ENCODE measurements at places on chromosomes 7 and 10.

- DNase-seq = no peak
These were observed 919 bp downstream of the SLC29A4 start for GRCh38 chr7:5283421-5284303.

GRCh38 chr10:26269754-26270153 lies 53.2 kb downstream of the GAD2 start:
- no peak for DNase-seq

DNA sequence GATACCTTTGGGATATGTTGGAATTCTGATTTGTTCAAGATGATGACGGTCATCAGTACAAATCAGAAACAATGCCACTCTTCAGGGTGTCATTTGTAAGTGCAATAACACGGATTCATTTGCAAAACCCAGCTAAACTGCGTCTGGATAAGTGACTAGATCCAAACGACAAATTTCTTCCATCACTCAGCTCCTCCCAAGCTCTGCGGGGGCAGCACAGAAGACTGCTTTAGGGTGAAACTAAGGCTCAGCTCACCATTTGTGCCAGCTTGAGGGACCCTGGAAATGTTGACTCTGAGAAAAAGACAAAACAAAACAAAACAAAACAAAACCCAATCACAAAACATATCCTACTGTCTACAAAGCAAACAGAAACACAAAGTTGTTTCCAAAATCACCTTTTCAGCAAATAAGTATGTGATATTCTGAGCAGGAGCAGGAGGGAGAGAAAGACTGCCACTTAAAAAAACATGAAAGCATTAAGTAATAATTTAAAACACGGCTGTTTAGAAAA lies 8.0 kb downstream of the EVX1 start:
- no peak for DNase-seq

DNA sequence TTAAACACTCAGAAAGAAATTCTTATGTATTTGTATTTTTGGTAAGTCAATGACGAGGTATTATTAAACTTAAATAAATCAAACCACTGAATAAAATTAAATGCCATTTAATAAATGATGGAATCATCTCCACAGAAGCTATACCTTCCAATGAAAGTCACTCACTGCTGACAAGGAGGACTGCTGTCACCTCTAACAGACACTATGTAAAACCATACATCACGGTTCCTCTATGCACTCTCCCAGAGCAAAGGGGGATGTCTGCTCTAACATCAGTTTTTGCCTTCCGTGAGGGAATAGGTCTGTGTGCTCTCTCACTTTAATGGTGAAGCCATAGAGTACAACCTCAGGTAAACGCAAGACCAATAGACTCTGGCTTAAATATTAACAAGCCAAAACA lies 99.7 kb upstream of the DDC start:
- DNase-seq = no peak

GRCh38 chr10:3639546-3639945 lies 145.5 kb downstream of the KLF6 start:
- DNase-seq = no peak

GRCh38 chr7:958221-959200 lies 4.0 kb upstream of the ADAP1 start:
- DNase-seq = no peak

GRCh38 chr7:100437150-100438100 lies 1.1 kb upstream of the PPP1R35 start:
- no peak for DNase-seq

DNA sequence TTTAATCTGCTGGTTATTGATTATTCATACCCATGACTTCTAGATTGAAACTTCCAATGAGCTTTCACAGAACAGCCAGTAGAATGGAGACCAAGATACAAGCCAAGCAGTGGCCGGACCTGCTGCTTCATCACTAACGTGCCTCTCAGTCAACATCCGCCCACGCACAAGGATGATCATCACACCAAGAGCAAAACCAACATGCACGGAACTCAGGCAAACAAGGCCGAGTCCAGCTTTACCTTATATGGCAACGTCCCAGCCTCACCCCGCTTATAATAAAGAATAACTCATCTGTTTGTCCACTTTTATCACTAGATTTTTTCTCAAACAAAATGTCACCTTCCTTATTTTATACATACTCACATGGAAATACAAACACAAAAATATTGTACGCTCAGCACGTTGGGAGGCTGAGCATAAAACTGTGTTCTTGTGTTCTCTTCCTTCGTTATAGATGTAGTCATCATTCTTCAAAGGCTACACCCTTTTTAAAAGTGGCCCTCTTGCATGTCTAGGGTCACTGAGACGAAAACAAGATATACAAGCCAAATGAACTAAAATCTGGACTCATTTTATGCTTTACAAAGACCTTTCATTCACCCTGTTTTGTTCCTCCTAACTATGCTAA lies 122.7 kb downstream of the SFMBT2 start:
- DNase-seq = no peak

- DNase-seq = no peak
These were observed 15.2 kb downstream of the CALML5 start for GRCh38 chr10:5484205-5484604.

DNA sequence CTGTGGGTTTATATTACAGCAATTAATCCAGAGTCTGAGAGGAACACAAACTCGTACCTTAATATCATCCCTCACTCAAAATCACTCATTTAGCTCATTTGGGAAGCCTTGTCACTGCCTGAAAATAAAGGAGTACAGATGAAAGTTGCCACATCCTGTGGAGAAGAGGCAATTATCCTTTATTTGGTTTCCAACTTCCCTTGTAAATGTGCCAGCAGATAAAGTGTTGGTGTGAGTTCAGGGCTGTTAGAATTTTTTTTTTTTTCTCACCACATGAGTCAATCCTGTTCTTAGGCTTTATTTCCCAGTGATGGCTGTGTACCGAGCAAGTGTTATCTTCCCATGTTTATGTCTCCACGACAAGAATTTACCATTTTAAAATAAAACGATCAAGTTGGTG lies 99.0 kb upstream of the SMIM30 start:
- DNase-seq = no peak

GRCh38 chr7:65968256-65969185 lies 13.5 kb downstream of the GUSB start:
- DNase-seq = no peak

DNA sequence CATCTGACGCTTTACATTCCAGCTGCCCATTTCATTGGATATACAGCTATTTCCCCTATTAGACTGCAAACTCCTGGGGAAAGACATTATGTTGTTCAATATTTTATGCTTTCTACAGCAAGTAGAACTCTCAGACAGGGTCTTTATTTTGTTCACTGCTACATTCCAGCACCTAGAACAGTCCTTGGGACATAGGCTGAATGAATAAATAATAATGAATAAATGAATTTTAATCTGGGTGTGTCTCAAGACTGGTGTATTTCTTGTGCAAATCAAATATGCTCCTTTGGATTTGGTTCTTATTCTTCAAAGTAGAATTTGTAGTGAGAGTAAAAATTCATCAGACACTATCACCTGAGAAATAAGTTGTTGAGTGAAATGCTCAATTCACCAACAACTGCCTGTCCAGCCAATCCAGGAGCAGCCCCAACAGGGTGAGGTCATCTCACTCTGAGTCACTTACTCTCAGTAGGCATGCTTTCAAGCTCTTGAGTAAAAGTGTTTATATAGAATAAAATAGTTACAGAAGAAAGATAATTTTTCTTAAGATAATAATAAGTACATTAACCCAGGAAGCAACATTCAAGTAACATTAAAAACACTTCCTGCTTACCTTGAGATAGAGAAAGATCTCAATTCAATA lies 287.5 kb upstream of the NPVF start:
- no peak for DNase-seq

DNA sequence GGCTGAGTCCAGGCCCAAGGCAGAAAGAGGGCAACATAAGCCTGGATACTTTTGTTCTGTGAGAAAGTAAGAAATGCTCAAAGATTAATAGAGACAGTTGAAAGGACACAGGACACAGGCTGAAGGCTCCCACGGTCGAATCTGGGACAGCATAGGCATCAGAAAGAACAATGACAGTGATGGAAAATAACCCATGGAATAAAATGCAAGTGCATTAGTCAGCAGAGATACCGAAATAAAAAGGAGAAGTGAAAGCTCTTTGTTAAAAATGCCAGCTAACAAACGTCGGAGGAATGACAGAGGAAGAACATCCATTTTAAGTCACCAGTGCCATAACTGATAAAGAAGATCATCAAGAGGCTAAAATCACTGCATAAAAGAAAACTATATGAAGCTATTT lies 19.6 kb upstream of the AGAP5 start:
- DNase-seq = no peak

- no peak for DNase-seq
These were observed 103.3 kb downstream of the GPAM start for GRCh38 chr10:112080231-112080630.

- DNase-seq = no peak
These were observed 503 bp upstream of the TRIP6 start for GRCh38 chr7:100866729-100867039.

DNA sequence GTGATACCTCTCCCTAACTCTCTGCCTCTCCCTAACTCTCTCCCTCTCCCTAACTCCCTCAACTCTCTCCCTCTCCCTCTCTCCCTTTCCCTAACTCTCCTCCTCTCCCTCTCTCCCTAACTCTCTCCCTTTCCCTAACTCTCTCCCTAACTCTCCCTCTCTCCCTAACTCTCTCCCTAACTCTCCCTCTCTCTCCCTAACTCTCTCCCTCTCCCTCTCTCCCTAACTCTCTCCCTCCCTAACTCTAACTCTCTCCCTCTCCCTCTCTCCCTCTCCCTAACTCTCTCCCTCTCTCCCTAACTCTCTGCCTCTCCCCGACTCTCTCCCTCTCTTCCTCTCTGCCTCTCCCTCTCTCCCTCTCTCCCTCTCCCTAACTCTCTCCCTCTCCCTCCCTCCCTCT lies 2.0 kb upstream of the PTPRN2 start:
- DNase-seq = no peak

DNA sequence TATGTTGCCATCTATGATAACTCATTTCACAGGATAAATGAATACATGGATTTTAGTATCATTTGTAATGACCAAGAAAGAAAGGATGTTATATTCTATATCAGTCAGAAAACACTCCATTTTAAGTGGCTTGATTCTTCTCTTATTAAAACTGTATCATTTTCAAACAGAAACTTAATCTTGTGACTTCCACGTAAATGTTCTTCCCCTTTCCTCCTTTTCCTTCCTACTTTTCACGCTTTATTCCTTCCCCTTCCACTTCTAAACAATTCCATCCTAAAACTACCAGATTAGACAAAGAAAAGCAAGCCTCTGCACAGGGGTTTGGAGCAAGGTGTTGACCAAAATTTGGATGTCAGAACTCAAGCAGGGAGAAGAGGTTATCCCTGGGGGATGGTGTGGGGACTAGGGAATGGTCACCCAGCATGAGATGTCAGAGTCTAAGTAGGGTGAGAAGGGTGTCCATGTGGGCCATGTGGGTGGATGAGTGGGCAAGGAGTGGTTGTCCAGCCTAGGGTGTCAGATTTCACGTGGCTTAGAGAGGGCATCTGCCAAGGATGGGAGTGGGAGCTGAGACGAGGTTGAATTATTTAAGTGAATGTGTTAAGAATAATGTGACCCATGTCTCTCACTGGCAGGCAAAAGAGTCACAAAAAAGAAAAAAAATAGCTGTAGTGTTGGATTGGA lies 5.0 kb upstream of the GSAP start:
- DNase-seq = no peak

GRCh38 chr7:28919510-28919909 lies 38.6 kb downstream of the TRIL start:
- no peak for DNase-seq

GRCh38 chr7:79149831-79150230 lies 303.6 kb downstream of the MAGI2 start:
- no peak for DNase-seq

- DNase-seq = no peak
These were observed 130.9 kb downstream of the OAT start for GRCh38 chr10:124287791-124288190.

DNA sequence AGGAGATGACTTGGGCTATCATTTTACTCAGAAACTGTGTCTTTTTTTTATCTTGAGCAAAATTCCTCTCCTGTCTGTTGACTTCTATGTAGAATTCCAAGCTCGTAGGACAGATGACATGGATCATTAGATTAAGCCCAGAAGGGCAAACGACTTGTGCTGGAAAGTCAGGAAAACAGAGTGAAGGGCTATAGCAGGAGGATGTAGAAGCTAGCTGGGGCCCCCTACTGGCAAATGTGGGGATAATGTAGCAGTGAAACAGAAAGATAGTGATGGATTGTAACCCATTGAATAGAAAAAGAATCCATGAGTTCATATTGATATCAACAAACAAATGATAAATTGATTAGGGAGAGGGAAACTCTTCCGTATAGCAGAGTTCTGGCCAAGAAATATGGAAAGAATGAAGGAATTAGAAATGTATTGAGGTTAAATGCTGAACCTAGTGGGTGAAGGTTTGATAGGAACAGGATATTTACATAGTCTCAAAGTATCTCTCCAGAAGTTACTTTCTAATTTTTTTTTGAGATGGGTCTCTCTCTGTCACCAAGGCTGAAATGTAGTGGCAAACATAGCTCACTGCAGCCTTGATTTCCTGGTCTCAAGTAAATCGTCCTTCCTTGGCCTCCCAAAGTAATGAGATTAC lies 103.6 kb downstream of the LYZL1 start:
- DNase-seq = no peak

- DNase-seq = no peak
These were observed 22.7 kb downstream of the HOXA1 start for GRCh38 chr7:27073076-27073475.

GRCh38 chr10:29841724-29842649 lies 207.2 kb upstream of the SVIL start:
- DNase-seq = no peak

DNA sequence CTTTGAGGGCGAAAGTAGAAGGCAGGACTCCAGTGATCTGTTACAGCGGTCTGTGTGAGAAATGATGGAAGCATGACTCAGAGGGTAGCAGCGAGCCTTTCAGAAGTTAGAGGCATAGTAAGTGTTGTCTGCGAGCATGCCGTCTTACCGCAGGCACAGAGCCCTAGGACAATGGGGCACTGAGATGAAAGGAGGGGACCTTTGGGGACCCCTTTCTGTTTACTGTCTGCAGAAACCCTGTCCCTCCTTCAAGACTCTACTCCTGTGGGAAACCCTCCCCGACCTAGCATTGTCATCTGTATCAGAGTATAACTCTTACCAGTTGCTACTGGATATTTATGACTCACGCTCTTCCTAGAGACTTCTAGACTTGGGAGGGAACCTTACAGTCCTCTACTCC lies 87.2 kb upstream of the AGK start:
- DNase-seq = no peak

- DNase-seq = no peak
These were observed 97.0 kb downstream of the BAMBI start for GRCh38 chr10:28774051-28774995.

DNA sequence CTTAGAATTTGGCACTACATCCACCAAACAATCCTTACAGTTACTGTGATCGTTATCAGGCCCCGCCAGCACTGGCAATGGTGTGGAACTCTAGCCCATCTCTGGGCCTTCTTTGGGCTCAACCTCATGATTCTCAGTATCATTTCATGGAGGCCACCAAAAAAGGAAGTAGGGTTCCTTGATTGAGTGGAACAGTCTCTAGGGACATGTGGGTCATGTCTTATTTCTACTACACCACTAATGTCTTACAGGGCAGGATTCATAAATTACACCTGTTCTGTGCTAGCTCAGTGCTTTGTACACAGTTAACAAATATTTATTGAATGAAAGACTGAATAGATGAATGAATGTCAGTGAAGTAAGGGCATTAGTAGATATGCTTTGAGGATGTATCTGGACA lies 53.9 kb downstream of the AP3M1 start:
- DNase-seq = no peak

GRCh38 chr7:44604941-44605340 lies 1.5 kb upstream of the OGDH start:
- DNase-seq = no peak
